CD4-positive, alpha-beta T cell treated with Interleukin-17A for 1 hour (primary cell): ENCODE measurements at places on chromosomes 2 and 18.

DNA sequence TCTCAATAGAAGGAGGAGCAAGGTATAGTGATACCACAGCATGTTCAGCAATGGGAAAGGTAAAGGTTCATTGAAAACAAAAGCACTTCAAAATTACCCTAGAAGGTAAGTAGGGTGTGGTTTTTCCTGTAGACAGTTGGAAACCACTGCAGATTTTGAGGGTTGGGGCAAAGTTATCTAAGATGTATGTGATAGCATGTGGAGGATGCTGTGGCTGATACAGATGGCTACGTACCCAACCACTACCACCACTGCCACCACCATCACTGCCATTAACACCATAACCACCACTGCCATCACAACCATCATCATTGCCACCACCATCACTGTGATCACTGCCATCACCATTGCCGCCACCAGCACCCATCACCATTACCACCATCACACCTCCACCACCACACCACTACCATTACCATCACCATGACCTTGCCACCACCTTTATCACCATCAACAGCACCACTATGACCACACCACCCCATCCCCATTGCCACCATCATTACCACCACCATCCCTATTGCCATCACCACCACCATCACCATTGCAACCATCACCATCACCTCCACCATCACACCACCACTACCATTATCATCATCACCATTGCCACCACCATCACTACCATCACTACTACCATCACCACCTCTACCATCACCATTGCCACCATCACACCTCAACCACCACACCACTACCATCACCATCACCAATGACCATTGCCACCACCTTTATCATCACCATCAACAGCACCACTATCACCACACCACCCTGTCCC is 3.7 kb downstream of the TMSB10 start:
- DNase-seq: peak; percentile 84

GRCh38 chr2:219059725-219060682 is 717 bp downstream of the IHH start:
- no peak for DNase-seq

GRCh38 chr2:177430411-177430810 is 37.8 kb downstream of the AGPS start:
- no peak for DNase-seq

DNA sequence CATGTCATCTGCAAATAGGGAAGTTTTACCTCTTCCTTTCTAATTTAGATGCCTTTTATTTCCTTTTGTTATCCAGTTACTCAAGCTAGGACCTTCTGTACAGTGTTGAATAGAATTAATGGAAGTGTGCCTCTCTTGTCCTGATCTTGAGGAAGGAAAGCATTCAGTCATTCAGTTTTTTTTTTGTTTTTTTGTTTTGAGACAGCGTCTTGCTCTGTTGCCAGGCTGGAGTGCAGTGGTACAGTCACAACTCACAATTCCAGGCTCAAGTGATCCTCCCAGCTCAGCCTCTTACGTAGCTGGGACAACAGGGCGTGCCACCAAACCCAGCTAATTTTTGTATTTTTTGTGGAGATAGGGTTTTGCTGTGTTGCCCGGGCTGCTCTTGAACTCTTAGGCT is 203.9 kb upstream of the ALPP start:
- DNase-seq: no peak

DNA sequence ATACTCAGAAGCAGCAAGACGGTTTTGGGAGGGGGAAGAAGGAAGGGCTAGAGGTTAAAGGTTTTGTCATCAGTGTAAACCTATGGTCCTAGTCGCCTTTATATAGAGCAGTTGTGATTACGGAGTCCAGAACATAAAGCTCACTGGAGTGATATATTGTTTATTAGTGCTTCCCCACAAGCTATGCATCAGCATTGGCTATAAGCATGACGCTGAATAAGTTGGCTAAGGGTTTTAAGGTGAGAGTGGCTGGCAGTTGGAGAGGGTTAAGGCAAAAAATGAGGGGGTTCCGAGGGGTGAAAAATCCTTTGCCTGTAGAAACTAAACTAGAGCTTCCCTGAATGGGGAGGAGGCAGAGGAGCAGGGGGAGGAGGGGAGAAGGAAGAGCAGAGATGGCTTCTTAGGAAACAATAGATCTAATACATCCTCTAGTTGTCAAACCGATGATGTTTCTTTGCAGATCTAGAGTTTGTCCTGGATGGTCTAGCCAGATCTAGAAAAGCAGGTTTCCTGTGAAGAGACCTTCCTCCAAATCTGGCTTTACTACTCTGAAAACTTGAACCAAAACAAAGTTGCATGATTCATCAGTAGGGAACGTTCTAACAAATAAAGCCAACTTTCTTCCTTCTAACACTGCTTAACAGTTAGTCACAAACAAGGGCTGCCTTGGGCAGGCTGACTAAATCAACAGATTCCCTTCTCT is 2.5 kb downstream of the KLF7 start:
- DNase-seq: peak; percentile 32

DNA sequence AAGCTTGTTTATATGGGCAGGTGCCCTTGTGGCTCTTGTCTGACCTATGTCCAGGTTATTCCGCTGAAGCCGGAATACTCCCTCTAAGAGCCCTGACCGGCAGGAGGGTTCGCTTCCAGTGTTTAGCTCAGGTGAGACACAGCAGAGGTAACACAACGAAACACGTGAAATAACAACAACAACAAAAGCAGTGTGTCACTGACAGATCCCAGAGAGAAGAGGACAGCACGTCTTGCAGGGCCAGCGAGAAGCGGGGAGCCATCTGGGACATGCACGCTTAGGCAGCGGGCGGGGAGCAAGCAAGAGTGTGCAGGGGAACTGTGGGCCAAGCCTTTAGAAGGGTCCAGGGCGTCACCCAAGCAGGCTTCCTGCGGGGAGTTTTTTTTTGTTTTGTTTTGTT is 17.1 kb upstream of the ZDBF2 start:
- no peak for DNase-seq
